WTC11 (cell line): ENCODE measurements at places on chromosomes 7 and 10. TPM values are rescaled to one million over a fixed set of nuclear protein-coding genes. Genes with fewer than 3 reads are reported as not detected.
A peak's percentile ranks its signal among the peaks of the same experiment; 100 is the strongest.

Gene CALD1
- total RNA-seq = 120 to 147 TPM (median 127 TPM) in 3 replicates

DNA sequence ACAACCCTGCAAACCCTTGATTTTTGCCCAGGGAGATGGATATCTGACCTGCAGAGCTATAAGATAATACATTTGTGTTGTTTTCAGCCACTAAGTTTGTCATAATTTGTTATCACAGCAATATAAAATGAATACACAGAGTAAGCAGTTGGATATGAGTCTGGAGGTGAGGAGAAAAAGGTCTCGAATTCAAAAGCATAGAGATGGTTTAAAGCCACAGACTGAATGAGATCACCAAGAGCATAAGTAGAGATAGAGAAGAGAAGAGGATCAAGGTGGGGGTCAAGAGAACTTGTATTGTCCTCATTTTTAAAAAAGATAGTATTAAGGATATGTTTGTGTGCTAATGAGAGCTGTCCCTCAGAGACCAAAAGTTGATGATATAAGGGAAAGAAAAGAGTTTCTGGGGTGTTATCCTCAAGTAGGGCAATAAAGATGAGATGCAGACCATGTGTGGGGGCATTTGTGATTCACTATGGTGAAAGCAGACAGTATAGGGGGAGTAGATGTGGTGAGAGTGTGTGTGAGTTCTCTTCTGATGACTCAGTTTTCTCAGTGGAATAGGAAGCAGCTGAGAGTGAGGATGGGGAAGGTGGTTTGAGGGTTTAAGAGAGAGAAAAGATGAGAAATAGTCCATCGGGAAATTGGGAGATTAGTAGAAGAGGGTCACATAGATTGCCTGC, 25.8 kb upstream of the PCGF5 start:
- peaks cover 1% of the 10 kb centered on the region; the same call in 1 of the 2 replicates for H3K4me1 ChIP-seq
- no peak overlapping the region for H3K27ac ChIP-seq
- no peaks in the 10 kb centered on the region for H3K27me3 ChIP-seq
- no peaks in the 10 kb centered on the region for H3K36me3 ChIP-seq

Gene TMEM243
- 24.2 to 29.0 TPM (median 25.9 TPM) in 3 replicates for total RNA-seq

- peak overlapping the region; percentile 53; the same call in 1 of the 2 replicates for H3K27ac ChIP-seq
- peaks cover 33% of the 10 kb centered on the region for H3K4me1 ChIP-seq
- no peak for DNase-seq
- no peak overlapping the region for H3K4me3 ChIP-seq
- H3K27me3 ChIP-seq = no peaks in the 10 kb centered on the region
Measured at GRCh38 chr10:26843736-26844135, 17.0 kb downstream of the ABI1 start.

DNA sequence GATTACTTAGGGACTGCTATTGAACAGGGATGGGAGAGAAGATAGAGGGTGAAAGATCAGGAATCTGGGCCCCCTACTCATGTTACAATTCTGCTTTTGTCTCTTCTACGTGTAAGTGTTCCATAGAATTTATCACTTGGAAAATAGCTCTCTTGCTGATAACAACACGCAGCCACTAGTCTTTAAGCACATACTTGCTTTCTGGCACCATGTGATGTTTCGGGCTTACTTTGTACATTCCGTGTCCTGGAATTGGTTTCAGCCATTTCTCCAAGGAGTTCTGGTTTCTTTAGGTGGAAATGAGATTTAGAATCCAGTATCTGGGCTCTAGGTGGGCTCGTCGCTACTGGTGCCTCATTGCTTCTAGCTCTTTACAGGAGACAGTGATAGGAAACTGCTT, 59.7 kb downstream of the TFAM start:
- H3K36me3 ChIP-seq = peaks cover 28% of the 10 kb centered on the region
- DNase-seq = no peak
- H3K4me3 ChIP-seq = no peak overlapping the region
- H3K27me3 ChIP-seq = no peaks in the 10 kb centered on the region

DNA sequence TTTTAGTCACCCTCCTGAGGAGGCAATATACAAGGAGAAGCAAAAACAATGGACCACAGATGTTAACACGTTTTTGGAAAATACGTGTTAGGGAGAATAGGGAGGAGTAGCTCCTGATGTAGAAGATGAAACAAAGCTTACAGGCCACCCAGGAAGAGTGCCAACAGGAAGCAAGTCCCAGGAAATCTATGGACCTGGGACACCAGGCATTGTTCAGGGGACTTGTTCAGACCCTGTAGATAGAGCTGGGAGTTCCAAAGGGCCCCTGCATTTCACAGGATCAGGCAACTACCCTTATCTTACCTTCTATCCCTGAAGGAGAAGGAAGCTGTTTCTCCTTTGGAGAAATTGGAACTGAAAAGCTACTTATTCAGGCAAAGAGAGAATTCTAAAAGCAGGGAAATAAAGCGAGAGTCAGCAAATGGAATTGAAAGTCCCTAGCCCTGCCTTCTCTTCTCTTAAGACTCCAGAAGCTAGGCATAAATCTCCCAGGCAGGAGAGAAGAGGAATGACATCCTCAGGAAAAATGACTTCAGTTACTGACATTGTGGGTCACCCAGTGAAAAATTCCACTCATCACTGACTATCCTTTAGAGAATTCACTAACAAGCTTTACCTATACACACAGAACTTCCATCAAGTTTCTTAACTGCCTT, 77.7 kb upstream of the FAM3C start:
- DNase-seq = no peak
- H3K4me3 ChIP-seq = no peak overlapping the region
- no peak overlapping the region for H3K27ac ChIP-seq
- no peaks in the 10 kb centered on the region for H3K27me3 ChIP-seq

DNA sequence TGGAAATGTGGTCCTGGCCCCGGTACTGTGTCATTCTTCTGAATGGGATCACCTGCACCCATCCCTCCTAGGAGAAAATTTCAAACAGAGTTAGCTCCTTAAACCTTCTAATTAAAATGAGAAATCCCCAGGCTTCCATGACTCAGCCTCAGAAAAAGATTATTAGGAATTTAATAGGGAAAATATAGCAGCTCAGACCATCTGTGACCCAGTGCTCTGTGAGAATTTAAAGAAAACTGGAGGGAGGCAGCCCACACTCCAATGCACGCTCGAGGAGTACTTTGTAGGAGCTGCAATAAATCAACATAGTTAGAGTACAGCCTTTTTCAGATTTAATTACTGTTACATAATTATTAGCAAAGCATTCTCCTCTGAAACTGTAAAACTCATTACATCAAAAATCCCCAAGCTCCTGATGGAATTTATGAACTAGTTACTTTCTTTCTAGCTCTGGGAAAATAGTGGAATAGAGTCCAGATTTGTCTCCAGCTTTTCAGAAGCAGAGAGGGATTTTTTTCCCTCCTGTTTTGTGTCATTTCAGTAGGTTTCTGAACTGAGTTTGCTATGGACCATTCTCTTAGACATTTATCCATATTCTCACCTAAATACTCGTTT, 30.1 kb downstream of the NEUROD6 start:
- H3K36me3 ChIP-seq = no peaks in the 10 kb centered on the region
- no peak overlapping the region for H3K27ac ChIP-seq
- H3K27me3 ChIP-seq = no peaks in the 10 kb centered on the region; the same call in none of the 2 replicates
- H3K4me3 ChIP-seq = no peak overlapping the region
- peaks cover 18% of the 10 kb centered on the region for H3K4me1 ChIP-seq

Gene PPP1R3C
- 1.5 to 3.3 TPM (median 2.8 TPM) in 3 replicates for total RNA-seq

- H3K4me3 ChIP-seq = no peak overlapping the region
- H3K4me1 ChIP-seq = no peaks in the 10 kb centered on the region
- no peaks in the 10 kb centered on the region for H3K36me3 ChIP-seq
- DNase-seq = no peak
- 0 out of 2 replicates have a peak, but pooled peaks cover under 1% of the 10 kb centered on the region for H3K27me3 ChIP-seq
- no peak overlapping the region for H3K27ac ChIP-seq
Measured at GRCh38 chr7:30927040-30927439, 15.4 kb downstream of the AQP1 start.

DNA sequence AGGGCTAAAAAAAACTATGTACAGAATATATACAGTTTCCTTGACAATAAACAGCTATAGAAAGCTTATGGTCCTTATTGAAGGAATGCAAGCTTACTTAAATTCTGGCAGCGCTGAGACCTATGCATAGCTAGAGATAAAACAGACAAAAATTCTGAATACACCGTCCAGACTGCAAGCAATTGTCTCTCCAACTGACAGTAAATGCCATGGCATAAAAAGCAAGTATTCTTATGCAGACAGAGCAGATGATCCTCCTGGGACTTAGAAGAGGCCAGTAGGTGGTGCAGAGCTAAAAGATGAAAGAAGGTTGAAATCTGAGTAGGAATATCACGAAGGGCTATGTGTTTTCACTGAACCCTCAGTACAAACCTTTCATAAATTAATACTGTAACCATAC, 157.0 kb upstream of the CACNA2D1 start:
- peaks cover 6% of the 10 kb centered on the region for H3K36me3 ChIP-seq
- no peak for DNase-seq
- H3K4me3 ChIP-seq = no peak overlapping the region
- no peak overlapping the region; the same call in 1 of the 2 replicates for H3K27ac ChIP-seq
- H3K4me1 ChIP-seq = peaks cover 22% of the 10 kb centered on the region

- H3K27ac ChIP-seq = no peak overlapping the region
- no peak overlapping the region for H3K4me3 ChIP-seq
- DNase-seq = no peak
- H3K4me1 ChIP-seq = peaks cover 18% of the 10 kb centered on the region
Measured at GRCh38 chr10:110724116-110724921, 80.2 kb downstream of the RBM20 start.

Gene RAB19
- 10.8 to 13.9 TPM (median 13.6 TPM) in 3 replicates for total RNA-seq

Gene CC2D2B
- 0.20 to 0.32 TPM (median 0.25 TPM) in 3 replicates for total RNA-seq

Gene PDGFA
- 114 to 131 TPM (median 129 TPM) in 3 replicates for total RNA-seq

Gene FAM237B
- total RNA-seq = not detected in 3 replicates

Gene GPR26
- 0.05 to 0.07 TPM (median 0.07 TPM) in 3 replicates for total RNA-seq

GRCh38 chr7:143248761-143249354, 14.4 kb upstream of the GSTK1 start:
- peaks cover 9% of the 10 kb centered on the region for H3K27me3 ChIP-seq
- H3K27ac ChIP-seq = no peak overlapping the region
- no peaks in the 10 kb centered on the region for H3K4me1 ChIP-seq
- H3K36me3 ChIP-seq = no peaks in the 10 kb centered on the region

DNA sequence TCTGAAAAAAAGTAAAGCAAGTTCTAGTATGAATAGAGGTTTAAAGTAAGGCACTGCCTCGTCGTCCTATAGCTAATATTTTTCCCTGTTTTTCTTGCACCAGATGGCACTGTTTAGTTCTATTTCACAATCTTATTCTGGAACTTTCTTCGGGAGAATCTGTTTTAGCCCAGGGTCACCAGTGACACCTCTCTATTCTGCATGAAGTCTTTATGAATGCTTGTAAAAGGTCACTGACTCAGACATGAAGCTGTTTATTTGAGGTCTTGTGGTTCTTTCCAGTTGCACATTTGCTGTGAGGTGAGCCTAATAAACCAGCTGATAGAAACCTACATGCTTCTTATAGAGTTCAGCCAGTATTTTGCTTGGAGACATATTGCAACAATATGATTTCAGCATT, 444.3 kb downstream of the AUTS2 start:
- no peaks in the 10 kb centered on the region for H3K27me3 ChIP-seq
- H3K4me1 ChIP-seq = peaks cover 5% of the 10 kb centered on the region
- no peak for DNase-seq
- no peak overlapping the region for H3K27ac ChIP-seq
- no peak overlapping the region for H3K4me3 ChIP-seq
- H3K36me3 ChIP-seq = no peaks in the 10 kb centered on the region

- H3K36me3 ChIP-seq = peaks cover 14% of the 10 kb centered on the region
- no peak overlapping the region for H3K4me3 ChIP-seq
- H3K27ac ChIP-seq = no peak overlapping the region
- no peaks in the 10 kb centered on the region for H3K4me1 ChIP-seq
- DNase-seq = no peak
- H3K27me3 ChIP-seq = no peaks in the 10 kb centered on the region
Measured at GRCh38 chr7:66662646-66663264, 34.1 kb downstream of the KCTD7 start.

- peaks cover 8% of the 10 kb centered on the region for H3K4me1 ChIP-seq
- H3K27me3 ChIP-seq = no peaks in the 10 kb centered on the region; the same call in 1 of the 2 replicates
- no peak for DNase-seq
Measured at GRCh38 chr7:106597751-106598546, 63.0 kb downstream of the CCDC71L start.

Gene PON3
- 0.37 to 0.62 TPM (median 0.42 TPM) in 3 replicates for total RNA-seq

Gene LRRC18
- not detected in 3 replicates for total RNA-seq

DNA sequence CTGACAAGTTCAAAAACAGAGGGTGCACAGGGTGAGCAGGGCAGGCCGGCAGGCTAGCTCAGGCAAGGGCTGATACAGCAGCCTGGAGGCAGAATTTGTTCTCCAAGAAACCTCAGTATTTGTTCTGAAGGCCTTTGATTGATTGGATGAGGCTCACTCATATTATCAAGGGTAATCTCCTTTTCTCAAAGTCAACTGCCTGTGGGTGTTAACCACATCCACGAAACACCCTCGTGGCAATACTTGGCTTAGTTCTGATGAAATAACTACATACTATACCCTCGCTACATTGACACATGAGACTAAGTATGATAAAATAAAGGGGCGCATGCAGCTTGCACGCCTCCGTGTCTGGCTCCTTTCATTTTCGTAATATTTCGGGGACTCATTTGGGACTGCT, 4.4 kb upstream of the PPP2R2D start:
- DNase-seq = no peak
- no peaks in the 10 kb centered on the region for H3K36me3 ChIP-seq
- H3K27ac ChIP-seq = no peak overlapping the region
- H3K27me3 ChIP-seq = peaks cover 10% of the 10 kb centered on the region

DNA sequence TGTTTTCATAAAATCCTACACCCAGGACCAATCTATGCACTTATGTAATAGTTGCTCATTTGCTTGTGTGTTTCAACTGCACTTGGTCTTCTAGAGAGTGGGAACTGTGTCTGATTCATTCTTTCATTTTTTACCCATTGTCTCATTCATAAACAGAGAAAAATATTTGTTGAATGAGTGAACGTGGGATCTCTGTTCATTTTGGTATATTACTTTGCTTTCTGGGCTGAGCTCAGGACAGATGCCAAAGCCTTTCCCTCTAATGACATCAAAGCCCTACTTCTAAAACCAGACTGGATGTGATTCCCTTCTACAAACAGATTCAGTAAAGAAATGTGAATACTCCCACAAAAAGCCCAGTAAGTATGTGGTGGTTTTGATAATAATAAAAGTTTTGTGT, 145.2 kb downstream of the ST7 start:
- H3K4me3 ChIP-seq = no peak overlapping the region
- H3K27ac ChIP-seq = no peak overlapping the region
- H3K4me1 ChIP-seq = peaks cover 5% of the 10 kb centered on the region; the same call in 1 of the 2 replicates
- H3K36me3 ChIP-seq = no peaks in the 10 kb centered on the region
- DNase-seq = no peak

DNA sequence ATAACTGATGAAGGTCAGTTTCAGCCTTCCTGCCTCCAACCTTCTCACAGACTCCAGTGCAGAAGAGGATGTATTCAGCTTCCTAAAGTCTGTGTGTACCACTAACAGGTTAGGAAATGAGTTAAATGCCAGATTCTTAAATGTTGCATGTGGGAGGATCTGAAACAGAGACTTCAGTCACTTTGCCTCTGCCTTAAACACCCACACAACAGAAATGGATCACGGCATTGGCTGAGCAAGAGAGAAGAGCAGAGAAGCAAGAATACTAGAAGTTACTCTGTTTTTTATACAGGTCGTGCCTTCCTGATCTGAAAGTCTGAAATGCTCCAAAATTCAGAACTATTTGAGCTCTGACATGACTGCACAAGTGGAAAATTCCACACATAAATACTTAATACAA, 98.9 kb upstream of the ARHGAP21 start:
- no peak for DNase-seq
- no peak overlapping the region for H3K27ac ChIP-seq
- no peaks in the 10 kb centered on the region for H3K27me3 ChIP-seq
- H3K4me1 ChIP-seq = no peaks in the 10 kb centered on the region
- H3K36me3 ChIP-seq = no peaks in the 10 kb centered on the region

Gene MMD2
- total RNA-seq = 0.09 TPM in 1 of 3 replicates, not detected in the others

- no peak for DNase-seq
- H3K36me3 ChIP-seq = peaks cover 16% of the 10 kb centered on the region
- H3K4me1 ChIP-seq = peaks cover 9% of the 10 kb centered on the region
- no peak overlapping the region for H3K4me3 ChIP-seq
Measured at GRCh38 chr10:72133517-72133916, 45.2 kb upstream of the SPOCK2 start.
